HepG2 (cell line): ENCODE measurements at places on chromosomes 5 and 9. TPM values are rescaled to one million over a fixed set of nuclear protein-coding genes. Genes with fewer than 3 reads are reported as not detected.

Gene ZNF484
- total RNA-seq, result 7.2 and 13.5 TPM in 2 replicates

Gene SH3RF2
- total RNA-seq, result 3.1 and 3.7 TPM in 2 replicates

Gene RECK
- 2.3 and 3.1 TPM in 2 replicates for total RNA-seq

Gene NDST1
- total RNA-seq, result 22.1 and 26.2 TPM in 2 replicates

Gene CCDC171
- total RNA-seq, result 2.5 and 2.8 TPM in 2 replicates

Gene PLAC8L1
- total RNA-seq, result not detected in 2 replicates

Gene SLC9A3
- 1.2 and 1.8 TPM in 2 replicates for total RNA-seq

Gene TAF1L
- total RNA-seq, result not detected in 2 replicates

Gene CDX1
- total RNA-seq, result not detected in 2 replicates

Gene DBH
- not detected in 2 replicates for total RNA-seq

DNA sequence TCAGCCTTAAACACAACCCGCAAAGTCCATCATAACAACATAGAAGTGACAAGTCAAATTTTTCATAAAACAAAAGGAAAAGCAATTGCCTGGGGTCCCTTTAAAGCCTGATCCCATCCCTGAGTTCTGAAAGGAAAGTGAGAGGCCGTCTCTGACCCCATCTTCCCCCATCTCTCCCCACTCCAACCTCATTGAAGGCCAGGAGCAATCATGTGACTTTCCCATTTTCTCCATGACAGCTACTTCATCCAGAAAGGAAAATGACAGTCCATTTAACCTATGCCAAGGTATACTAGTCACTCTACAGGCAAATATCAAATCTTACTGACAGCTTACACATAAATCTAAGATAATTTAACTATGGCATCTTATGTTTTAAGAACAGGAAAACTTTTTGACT lies 15.5 kb downstream of the ACTL7A start:
- H3K36me3 ChIP-seq, result peaks cover 26% of the 10 kb centered on the region
- peaks cover 89% of the 10 kb centered on the region for H3K4me1 ChIP-seq
- no peak for DNase-seq
- no peaks in the 10 kb centered on the region for H3K27me3 ChIP-seq
- no peak overlapping the region for H3K4me3 ChIP-seq

GRCh38 chr5:78659114-78659513 lies 10.5 kb upstream of the LHFPL2 start:
- no peak overlapping the region for H3K27ac ChIP-seq
- no peaks in the 10 kb centered on the region for H3K36me3 ChIP-seq
- H3K4me1 ChIP-seq, result peaks cover 13% of the 10 kb centered on the region
- no peak overlapping the region for H3K4me3 ChIP-seq
- no peak for DNase-seq

- no peaks in the 10 kb centered on the region for H3K27me3 ChIP-seq
- H3K36me3 ChIP-seq, result peaks cover 21% of the 10 kb centered on the region
- H3K4me3 ChIP-seq, result no peak overlapping the region
- H3K27ac ChIP-seq, result no peak overlapping the region
- DNase-seq, result no peak
Measured at GRCh38 chr9:93264338-93265125, 80.6 kb downstream of the WNK2 start.

DNA sequence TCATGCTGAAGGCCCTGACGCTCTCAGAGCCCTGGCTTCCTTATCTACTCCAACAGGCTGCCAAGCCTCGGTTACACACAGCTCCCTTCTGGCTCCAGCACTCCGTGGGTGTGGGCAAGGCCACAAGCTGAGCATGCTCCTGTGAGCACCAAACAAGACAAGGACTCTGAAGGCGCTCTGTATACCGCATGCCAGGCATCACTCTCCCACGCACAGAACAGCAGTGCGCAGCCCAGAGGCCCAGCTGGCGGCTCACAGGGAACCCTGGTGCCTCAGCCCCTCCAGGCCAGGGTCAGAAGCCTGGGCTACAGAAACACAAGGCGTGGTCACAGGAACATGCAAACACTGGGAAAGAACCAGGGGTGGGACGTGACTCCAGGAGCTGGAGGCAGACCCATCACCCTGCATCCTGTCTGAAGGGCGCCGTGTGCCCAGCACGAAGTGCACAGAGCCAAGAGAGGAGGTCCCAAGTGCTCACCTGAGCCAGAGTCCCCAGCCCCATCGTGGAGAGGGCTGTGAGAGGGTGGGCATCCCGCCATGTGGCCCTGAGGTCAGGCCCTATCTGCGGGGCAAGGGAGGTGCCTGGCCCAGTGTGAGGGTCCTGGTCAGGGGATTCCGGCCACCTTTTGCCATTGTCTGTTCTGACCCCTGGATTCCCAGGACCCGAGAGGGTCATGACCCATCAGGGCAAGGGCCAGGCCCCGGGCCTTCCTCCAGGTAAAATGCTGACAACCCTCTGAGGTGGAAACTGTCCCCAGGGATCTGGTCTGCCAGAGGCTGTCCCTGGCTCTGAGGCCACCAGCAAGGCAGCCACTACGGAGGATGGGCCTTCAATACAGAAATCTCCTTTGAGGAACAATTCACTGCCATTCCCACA lies 54.7 kb downstream of the COL23A1 start:
- no peak overlapping the region for H3K4me3 ChIP-seq
- H3K36me3 ChIP-seq, result no peaks in the 10 kb centered on the region
- no peaks in the 10 kb centered on the region for H3K4me1 ChIP-seq
- no peak for DNase-seq

DNA sequence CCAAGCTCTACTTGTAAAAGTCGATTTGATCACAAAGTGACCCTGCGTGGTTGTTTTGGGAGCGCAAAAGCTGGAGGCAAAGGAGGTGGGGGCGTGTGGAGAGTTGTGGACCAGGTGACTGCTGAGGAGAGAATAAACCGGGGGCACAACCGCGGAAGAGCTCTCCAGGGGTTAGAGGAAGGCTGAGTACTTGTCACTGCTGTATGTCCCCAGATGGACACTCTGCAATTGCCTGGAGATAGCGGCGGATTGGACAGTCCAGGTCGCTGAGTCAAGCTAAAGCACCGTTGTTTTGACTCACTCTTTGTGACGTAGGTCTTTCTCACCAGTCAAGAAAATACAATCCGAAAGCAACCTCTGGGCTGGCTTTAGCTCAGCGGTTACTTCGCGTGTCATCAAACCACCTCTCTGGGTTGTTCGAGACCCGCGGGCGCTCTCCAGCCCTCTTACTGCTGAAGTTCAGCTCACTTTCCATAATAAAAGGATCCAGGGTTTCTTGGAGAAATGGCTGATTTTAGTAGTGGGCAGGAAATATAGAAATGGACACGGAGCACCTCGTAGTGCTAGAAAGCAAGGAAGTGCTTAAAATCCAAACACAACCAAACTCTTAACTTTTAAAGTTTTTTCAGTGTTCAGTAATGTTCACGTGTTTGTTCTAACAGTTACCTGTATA lies 25.7 kb downstream of the ZMAT2 start:
- H3K27me3 ChIP-seq, result no peaks in the 10 kb centered on the region
- H3K36me3 ChIP-seq, result no peaks in the 10 kb centered on the region
- H3K4me3 ChIP-seq, result peak overlapping the region; percentile 74
- peak overlapping the region; percentile 33 for H3K27ac ChIP-seq

DNA sequence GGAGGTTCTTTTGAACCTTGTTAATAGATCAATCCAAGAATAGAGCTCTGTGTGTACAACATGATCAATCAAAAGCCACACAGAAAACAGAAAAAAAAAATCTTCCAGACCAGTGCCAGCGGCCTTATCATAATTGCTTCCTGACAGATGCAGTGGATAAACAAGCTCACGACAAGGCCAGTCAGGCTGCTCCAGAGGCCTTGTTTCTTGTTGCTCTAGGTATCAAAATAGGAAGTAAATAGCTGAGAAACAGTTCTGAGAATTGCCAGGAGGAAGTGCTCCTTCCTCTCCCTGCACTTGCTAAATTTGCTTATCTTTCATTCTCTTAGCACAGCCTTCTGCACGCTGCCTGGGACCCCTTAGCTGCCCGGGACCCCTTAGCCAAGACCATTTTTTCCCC lies 199.0 kb upstream of the TARS1 start:
- H3K4me1 ChIP-seq, result no peaks in the 10 kb centered on the region
- H3K27me3 ChIP-seq, result no peaks in the 10 kb centered on the region
- no peak overlapping the region for H3K4me3 ChIP-seq
- DNase-seq, result no peak
- no peaks in the 10 kb centered on the region for H3K36me3 ChIP-seq

DNA sequence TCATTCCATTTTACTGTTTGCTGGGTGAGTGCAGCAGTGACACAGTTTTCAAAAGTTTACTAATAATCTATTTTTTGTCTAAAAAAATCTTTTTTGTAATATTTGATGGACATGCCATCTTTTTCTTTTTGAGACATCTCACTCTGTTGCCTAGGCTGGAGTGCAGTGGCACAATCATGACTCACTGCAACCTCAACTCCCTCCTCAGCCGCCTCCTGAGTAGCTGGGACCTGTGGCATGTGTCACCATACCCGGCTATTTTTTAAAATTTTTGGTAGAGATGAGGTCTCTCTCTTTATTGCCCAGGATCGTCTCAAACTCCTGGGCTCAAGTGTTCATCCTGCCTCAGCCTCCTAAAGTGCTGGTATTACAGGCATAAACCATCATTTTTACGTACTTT lies 86.0 kb downstream of the KDM4C start:
- H3K27ac ChIP-seq, result no peak overlapping the region
- peaks cover 3% of the 10 kb centered on the region; the same call in 1 of the 3 replicates for H3K36me3 ChIP-seq
- H3K4me3 ChIP-seq, result no peak overlapping the region
- H3K4me1 ChIP-seq, result peaks cover 23% of the 10 kb centered on the region
- no peak for DNase-seq
- H3K27me3 ChIP-seq, result no peaks in the 10 kb centered on the region

- no peak overlapping the region for H3K27ac ChIP-seq
- H3K27me3 ChIP-seq, result no peaks in the 10 kb centered on the region
- no peaks in the 10 kb centered on the region for H3K36me3 ChIP-seq
- no peak for DNase-seq
- peaks cover 11% of the 10 kb centered on the region; the same call in 1 of the 2 replicates for H3K4me1 ChIP-seq
Measured at GRCh38 chr9:88995627-88996026, 4.4 kb downstream of the S1PR3 start.

- H3K27me3 ChIP-seq, result no peaks in the 10 kb centered on the region
- H3K36me3 ChIP-seq, result 0 out of 3 replicates have a peak, but pooled peaks cover 2% of the 10 kb centered on the region
- no peak for DNase-seq
- H3K27ac ChIP-seq, result no peak overlapping the region
Measured at GRCh38 chr5:131186561-131187256, 16.0 kb downstream of the LYRM7 start.

DNA sequence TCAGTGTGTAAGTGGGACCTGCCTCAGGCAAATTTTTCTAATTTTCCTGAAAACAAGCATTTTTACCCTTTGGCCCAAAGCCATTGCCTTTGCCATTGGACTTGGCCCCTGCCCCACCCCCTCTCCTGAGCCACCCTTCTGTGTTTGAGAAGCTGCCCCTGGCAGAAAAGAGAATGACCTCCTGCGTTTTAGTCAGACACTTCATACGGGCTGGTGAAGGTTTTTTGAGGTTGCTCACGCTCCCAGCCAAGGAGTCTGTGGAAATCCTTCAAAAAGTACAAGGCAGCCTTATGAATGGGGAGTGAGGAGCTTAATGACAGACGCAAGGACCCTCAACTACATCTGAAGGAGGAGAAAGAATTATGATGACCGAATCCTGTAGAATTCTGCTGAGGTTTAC lies 308.9 kb downstream of the SLIT3 start:
- H3K36me3 ChIP-seq, result no peaks in the 10 kb centered on the region
- H3K27me3 ChIP-seq, result peaks cover 49% of the 10 kb centered on the region; the same call in 2 of the 3 replicates
- H3K4me3 ChIP-seq, result no peak overlapping the region
- H3K4me1 ChIP-seq, result peaks cover 8% of the 10 kb centered on the region; the same call in 1 of the 2 replicates

DNA sequence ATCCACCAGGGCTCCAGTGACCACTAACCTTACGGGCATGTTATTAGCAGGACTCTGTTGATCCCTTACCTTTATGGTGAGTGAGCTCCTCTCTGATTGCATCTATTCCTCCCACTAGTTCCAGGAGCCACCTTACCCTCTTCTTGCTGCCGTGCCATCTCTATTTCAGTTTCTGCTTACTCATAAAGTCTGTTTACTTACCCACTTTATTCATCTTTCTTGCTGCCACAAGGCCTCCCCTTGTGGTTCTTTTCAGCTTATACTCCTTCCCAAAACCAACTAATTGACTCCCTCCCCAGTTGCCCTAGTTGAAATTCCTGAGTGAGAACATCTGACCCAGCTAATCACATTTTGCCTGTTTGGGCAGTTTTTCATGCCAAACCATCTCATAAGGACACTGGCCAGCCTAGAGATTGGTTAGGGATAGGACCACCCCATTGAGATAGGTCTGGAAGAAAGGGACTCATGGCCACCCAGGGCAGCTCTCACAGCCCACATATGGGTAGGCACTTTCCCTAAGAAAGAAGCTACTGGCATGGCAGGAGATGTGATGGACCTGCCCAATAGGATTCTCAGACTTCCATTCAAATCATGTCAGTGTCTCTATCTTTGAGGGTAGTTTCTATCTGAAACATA lies 412.7 kb downstream of the EFNA5 start:
- H3K27me3 ChIP-seq, result no peaks in the 10 kb centered on the region
- no peak overlapping the region for H3K4me3 ChIP-seq
- DNase-seq, result no peak
- no peak overlapping the region for H3K27ac ChIP-seq
- H3K36me3 ChIP-seq, result no peaks in the 10 kb centered on the region

DNA sequence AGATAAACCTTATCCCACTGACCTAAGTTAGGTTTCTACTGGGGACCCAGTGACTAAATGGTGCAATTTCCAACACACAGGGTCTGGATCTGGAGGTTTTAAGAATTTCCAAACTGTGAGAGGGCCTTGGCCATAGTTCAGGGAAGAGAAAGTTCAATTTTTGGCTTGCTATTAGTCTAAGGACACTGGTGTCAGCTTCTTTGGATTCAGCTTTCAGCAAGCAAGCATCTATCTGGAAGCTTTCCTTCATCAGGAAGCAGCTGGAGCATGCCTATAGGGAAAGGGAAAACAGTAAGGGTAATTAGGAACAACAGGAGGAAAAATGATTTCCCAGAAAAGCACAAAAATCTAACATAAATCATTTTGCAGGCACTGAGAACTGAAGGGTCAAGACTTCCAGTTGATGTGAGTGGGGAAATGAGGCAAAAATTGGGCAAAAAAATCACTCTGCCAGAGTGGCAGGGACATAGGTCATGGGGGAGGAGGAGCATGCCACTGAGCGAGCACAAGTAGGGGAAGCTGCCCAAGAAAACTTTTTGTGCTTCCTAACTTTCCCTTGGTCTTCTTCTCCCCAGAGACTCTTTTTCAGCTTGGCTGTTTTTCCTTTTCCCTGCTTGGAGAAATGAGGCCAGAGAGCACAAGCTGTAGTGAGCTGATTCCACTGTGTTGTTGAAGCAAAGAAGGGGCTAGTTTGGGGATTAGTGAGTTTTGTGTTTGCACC lies 299.6 kb downstream of the FGF10 start:
- no peaks in the 10 kb centered on the region for H3K36me3 ChIP-seq
- H3K4me1 ChIP-seq, result no peaks in the 10 kb centered on the region
- no peak overlapping the region for H3K4me3 ChIP-seq
- no peak overlapping the region for H3K27ac ChIP-seq

DNA sequence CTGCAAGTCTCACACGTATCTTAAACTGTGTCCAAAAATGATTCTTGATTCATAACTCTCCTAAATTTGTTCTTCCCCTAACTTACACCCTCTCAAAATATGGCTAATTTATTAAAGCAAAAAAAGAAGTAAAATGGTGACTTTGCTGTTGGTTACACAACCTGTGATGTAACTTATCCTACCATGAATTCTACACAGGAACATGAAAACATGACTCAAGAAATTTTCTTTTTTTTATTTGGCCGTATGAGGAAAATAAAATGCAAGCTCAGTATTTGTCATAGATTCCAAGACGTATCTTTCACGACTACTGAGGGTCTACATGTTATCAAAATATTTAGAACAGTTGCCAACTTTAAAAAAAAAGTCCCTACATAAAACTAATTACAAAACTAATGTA lies 9.2 kb downstream of the LIFR start:
- no peaks in the 10 kb centered on the region for H3K36me3 ChIP-seq
- H3K4me1 ChIP-seq, result peaks cover 94% of the 10 kb centered on the region
- H3K27ac ChIP-seq, result peak overlapping the region; percentile 94
- DNase-seq, result no peak
- peak overlapping the region; percentile 9; the same call in 1 of the 2 replicates for H3K4me3 ChIP-seq
